Stromal cell of bone marrow (primary cell): ENCODE measurements at places on chromosomes 3 and 15.

DNA sequence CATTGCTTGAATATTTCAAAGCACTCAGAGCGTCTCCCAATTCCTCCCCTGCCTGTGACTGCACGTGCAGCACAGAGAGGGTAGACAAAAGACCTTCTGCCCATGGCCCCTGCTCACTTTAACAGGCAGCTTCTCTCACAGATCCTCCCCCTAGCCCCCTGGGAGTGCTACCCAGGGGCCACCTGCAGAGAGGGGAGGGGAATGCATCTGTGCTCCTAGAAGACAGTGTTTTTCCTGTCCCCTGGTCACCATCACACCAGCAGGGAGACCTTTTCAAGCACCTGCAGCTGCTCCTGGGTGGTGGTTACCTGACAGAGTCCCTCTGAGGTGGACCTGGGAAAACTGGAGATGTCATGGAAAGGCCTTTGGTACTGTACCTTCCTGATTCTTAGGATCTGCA lies 56.7 kb upstream of the PRR23C start:
- DNase-seq = no peak

- DNase-seq = no peak
Observed at GRCh38 chr3:114569186-114569585, 275.4 kb downstream of the TIGIT start.

DNA sequence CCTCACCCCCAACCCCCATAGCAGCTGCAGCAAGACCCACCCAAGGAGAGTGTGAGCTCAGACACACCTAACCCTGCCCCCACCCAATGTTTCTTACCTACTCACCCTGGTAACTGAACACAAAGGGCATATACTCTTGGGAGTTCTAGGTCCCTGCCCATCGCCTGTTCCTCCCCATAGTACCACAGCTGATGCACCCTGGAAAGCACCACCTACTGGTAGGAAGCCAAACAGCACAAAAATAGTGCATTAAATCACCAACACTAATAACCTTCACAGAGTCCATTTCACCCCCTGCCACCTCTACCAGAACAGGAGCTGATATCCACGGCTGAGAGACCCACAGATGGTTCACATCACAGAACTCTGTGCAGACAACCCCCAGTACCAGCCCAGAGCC lies 245.2 kb downstream of the EFHB start:
- no peak for DNase-seq

GRCh38 chr15:40332113-40332781 lies 8.5 kb downstream of the CCDC9B start:
- DNase-seq = no peak

- DNase-seq = no peak
Observed at GRCh38 chr3:89367166-89367565, 259.7 kb downstream of the EPHA3 start.

GRCh38 chr3:192906940-192907339 lies 10.7 kb downstream of the MB21D2 start:
- DNase-seq = no peak
